ENCODE measurements at places on chromosomes 4 and X.

GRCh38 chr4:155319516-155319915 is 57.2 kb downstream of the MAP9 start:
- DNase-seq, result no peak

DNA sequence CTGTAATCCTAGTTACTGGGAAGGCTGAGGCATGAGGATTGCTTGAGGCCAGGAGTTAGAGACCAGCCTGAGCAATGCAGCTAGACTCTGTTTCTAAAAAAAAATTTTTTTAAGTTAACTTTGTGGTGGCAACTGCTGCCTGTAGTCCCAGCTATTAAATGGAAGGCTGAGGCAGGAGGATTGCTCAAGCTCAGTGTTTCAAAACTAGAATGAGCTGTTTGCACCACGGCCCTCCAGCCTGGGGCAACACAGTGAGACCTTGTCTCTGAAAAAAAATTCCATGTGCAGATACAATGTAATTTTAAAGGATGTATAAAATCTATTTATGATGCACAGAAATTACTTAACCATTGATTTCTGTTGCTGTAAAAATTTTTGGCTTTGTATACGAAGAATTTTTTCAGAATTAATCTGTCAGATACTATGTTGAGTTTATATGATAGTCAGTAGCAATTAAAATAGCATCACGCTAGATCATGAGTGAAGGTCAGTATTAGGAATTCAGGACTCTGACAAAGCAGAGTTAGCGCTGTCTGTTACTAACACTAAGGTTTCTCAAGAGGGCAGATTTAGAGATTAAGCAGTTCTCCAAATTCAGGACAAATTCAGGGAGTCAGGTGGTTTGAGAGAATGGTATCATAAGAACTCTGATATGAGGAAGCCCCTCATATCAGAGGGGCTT is 8.3 kb upstream of the AGA start:
- no peak for DNase-seq

- DNase-seq, result no peak
These were observed 468.2 kb downstream of the ZIC3 start for GRCh38 chrX:138034136-138034535.

GRCh38 chrX:70453024-70453618 is 8.5 kb downstream of the DLG3 start:
- DNase-seq, result no peak

DNA sequence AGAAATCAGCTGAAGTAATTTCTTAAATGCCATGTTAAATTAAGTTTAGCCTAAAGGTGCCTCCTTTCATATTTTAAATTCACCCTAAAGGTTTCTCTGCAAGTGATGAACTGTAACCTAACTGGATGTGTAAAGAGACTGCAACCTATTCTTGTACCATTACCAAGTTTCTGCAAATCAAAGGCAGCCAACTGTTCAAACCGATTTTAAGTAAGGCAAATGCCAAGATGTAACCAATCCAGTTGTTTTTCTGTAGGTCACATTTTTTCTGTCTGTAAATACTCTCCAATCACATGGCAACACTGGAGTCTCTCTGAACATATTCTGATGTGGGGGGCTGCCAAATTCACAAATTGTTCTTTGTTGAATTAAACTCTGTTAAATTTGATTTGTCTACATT is 42.4 kb upstream of the FGF2 start:
- DNase-seq, result no peak

DNA sequence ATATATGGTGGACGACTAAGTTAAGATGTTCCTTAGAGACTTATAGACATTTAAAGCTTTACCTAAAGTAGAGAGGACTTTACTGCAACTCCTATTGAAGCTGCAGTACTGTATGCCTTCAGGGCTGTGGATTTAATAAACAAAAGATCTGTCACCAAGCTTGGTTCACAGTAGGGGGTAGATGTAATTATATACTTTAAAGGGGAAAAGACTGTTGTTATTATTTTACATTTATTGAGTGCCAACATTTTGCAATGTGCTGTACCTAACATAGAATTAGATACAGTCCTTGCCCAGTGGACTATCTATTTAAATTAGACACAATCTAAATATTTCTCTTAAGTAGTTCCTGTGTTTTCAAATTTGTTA is 67.2 kb downstream of the SLIT2 start:
- DNase-seq, result no peak

- DNase-seq, result no peak
These were observed 45.4 kb upstream of the STIM2 start for GRCh38 chr4:26815199-26815598.

DNA sequence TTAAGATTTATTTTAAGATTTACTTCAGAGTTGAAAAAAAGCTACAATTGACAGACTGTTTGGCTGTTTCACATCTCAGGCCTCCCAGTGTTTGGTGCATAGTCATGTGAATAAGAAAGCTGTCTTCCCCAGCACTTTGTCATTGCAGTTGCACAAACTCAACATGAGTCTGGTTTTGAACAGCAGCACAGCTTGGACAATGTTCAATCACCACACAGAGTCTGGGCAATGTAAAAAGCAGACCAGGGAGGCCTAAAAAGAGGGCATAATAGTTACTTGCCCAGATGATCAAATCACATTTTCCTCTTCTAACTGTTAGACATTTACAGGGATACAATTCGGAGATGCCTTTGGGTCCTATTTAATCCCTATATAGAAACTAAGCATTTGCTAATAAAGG is 1055.0 kb downstream of the RPA4 start:
- no peak for DNase-seq

Data from NCI-H1694 (cell line).